ENCODE measurements at places on chromosomes 6 and 20.
A peak's percentile ranks its signal among the peaks of the same experiment; 100 is the strongest.

- DNase-seq: no peak
Measured at GRCh38 chr20:4154958-4155411, 139.6 kb upstream of the RNF24 start.

DNA sequence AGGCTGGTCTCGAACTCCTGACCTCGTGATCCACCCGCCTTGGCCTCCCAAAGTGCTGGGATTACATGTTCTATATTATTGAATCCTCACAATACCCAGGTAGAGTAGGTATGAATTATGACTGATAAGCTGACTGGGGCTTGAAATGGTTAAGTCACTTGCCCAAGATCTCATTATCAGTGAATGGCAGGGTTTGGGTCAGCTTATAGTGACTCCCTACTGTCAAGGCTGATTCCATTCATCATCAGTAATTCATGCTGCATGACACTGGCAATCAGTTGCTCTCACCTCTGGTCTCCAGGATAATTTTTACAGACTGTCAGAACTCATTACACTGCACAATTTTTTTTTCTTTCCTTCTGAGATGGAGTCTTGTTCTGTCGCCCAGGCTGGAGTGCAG lies 127.6 kb downstream of the KIF13A start:
- DNase-seq: no peak

DNA sequence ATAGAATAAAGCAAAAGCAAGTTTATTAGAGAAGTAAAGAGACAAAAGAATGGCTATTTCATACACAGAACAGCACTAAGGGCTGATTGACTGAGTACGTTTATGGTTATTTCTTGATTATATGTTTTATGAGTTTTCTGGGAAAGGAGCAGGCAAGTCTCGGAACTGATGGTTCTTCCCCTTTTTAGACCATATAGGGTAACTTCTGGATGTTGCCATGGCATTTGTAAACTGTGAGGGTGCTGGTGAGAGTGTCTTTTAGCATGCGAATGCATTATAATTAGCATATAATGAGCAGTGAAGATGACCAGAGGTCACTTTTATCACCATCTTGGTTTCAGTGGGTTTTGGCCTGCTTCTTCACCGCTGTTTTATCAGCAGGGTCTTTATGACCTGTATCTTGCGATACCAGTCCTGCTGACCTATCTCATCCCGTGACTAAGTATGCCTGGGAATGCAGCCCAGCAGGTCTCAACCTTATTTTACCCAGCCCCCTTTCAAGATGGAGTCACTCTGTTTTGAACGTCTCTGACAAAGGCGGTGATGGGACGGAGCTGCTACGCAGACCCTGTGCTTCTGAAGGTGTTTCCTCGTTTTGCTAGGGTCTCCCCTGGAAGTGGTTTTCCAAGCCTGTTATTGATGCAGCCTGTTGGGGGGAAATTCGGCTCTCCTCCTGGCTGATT lies 45.4 kb upstream of the BMP6 start:
- no peak for DNase-seq

DNA sequence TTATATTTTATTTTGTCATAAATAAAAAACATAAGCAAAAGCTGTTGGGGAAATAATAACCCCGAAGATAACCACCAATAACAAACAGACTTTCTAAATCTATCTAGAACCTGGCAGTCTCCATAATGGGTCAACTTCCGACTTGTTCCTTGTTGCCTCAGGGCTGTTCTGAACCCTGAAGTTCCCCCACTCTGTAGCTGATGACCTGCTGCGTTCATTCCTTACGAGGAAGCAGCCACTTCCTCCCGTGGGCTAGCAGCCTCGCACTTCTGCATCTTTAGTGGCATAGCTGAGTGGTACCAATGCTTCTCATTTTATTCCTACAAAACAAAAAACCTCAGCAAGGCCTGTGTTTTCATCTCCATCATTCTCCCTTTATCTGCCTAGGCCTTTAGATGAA lies 103.0 kb downstream of the PLEKHG1 start:
- no peak for DNase-seq

DNA sequence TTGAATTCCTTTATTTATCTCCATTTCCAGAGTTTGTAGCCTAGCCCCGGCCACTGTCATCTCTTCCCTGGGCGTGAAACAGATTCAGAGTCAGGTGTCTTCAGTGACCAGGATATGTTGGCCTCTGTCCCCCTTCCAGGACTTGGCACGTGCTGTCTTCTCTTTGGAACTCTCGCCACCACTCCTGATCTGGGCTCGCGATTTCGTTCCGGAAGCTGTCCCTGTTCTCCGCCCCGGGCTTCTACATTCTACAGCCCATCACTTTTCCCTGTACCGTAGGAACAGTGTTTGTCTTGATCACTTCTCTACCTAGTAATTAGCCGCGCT lies 739 bp downstream of the GSS start:
- DNase-seq: peak; percentile 48

- no peak for DNase-seq
Measured at GRCh38 chr6:75143191-75143590, 62.7 kb downstream of the COL12A1 start.

DNA sequence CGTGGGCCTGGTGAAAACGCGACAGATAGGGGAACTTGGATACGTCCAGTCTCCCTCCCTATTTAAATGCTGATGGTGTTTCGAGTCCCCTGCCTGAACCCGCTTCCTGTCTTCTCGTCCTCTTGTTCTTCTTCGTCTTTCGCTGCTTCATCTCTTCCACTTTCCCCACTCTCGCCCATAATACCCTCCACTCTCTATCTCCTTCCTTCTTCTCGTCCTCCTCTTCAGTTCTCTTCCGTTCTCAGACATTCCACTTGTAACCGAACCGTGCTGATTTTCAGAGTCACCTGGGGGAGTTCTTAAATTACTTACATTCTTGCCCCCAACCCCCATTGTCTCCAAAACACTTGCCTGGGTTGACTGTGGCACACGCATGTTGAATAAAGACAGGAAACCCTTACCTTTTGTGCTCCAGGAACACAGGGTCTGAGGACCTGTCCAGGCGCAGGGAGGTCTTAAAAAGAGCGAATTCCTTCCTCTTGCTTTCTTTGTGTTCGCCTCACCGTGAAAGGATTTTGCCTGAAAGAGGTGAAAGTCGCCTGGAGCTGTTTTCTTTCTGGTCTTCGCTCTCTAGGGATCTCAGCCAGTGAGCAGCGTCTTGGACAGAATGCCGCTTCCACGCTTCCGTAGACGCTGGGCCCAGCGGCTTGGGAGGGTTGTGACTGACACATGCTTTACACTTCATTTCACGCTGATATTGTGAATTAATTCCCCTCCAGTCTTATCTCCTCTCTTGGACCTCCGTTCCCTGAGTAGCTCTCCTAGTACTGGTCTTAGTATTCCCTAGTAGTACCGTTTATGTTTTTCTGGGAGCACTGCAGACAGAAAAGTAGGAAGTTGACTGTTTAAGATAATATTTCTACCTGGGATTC lies 184.0 kb downstream of the GPX5 start:
- DNase-seq: no peak

DNA sequence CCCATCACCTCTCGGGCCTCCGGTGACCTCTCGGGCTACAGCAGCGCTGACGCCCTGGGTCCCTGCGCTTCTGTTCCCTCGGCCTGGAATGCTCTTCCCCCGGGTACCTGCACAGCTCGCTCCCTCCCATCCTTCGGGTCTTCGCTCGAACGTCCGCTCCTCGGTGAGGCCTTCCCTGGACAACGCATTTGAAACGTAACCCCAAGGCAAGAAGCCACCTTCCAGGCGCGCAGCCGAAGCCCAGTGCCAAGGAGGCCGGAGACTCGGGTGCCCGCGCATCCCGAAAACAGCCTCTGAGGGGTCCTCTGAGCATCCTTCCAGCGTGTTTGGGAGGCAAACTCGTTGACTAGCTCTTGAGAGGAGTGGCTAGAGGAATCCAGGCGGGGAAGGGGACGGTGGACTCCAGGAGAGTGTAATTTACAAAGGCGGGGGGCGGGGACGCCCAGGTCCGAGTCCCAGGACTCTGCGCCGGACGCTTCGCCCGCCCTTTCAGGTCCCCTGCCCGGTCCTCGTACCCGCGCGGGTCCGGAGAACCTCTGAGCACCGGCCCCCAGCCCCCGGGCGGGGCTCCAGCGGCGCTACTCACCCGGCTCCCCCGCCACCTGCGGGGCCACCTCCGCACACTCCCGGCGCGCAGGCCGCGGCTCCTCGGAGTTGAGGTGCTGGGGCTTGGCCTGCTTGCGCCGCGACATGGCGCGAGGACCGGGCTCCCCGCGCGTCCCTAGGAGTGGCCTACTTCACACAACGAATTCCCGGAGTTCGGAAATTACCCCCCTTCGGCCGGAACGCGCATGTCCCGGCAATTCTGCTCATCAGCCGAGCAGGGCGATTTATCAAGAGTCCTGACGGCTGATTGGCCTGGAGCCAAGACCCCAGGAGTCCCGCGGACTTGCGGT lies 86.8 kb downstream of the ZFP64 start:
- DNase-seq: peak; percentile 25

- DNase-seq: no peak
Measured at GRCh38 chr6:131828951-131829350, 21.1 kb downstream of the ENPP1 start.

GRCh38 chr6:75275067-75275466 lies 9.5 kb downstream of the TMEM30A start:
- DNase-seq: no peak

DNA sequence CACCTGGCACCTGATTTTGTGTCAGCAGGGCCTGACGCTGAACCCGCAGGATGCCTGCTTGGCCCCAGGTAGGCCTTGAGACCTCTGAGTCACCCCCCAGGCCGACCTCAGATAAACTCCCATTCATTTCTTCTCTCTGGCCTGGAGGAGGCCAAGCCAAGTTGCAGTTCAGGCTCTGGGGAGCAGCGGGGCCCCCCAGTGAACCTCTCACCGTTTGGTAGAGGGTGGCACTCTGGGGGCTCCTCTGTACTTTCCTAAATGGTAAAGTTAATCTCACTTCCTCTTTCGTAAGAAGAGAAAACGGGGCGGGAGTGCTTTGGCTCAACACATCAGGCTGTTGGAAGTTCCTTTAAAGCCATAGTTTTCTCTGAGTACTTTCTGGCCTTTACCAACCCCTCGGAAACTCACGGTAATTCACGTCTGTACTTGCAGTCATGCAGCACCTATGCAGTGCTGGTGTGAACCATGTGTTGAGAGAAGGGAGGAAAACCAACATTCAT lies 2.8 kb downstream of the SIRPA start:
- DNase-seq: no peak

DNA sequence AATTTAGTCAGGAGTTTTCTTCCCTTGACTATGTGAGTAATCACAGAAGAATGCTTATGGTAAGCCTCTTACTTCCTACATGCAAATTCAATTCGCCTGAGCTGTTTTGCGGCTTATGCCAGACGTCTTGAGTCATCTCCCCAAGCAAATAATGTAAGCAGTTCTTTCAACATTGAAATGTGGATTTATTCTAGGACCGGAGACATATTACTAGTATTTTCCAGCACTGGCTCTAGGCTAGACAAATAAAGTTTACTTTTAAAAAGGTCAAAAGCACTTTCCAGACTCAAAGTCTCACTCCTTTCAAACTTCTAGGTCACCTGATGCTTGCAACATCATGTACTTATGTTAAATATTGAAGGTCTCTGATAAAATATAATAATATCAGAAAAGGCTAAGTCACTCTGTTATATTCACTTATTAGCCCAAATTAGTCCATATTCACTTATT lies 38.1 kb upstream of the NOX3 start:
- DNase-seq: no peak

DNA sequence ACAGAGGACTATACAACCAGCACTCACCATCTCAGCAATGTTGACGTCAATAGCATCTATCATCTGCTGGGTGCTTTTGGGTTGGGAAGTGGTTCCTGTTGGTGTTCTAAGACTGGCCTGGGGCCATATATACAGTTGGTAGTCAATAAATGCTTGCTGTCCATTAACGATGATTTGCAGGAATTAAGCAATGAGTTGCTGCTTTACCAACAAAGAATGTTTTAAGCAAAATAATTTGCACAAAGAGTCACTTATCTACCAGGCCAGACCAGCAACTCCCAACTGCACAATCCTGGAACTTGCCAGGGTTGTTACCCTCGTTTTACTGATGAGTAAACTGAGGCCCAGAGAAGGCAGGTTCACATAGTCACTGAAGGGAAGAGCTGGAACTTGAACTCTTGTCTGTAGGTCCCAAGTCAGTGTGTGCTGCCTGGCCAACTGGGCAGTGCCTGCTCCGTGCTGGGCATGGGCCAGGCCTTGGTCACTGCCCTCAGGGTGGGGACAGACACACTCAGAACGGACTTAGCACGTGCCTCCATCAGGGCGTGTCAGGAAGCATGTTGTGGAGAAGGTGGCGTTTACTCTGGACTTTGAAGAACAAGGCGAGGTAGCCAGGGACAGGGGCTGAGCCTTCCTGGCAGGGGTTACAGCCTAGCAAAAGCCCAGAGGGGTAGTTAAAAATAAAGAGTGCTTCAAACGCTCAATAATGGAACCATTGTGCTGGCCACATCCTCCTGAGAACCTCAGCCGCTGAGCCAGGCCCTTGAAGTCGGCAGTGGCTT lies 2.5 kb upstream of the SRC start:
- DNase-seq: peak; percentile 75

DNA sequence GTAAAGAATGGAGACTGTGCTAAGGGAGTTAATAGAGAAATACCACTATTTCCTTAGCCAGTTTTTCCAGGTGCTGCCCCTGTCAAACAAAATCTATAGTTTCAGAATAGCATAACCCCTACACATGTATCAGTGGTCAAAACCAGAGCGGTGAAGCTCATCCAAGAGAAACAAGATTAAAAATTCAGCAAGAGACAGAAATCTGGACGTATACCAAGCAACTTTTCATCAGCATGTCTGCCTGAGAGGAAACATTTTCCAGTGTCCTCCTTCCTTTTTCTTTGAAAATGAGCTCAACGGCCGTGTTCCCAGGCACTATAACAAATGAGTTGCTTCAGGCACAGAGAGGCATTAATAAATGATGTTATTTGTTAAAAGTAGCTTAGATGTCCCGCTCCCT lies 416.5 kb downstream of the BCKDHB start:
- no peak for DNase-seq

GRCh38 chr6:75135450-75135849 lies 70.4 kb downstream of the COL12A1 start:
- no peak for DNase-seq

- no peak for DNase-seq
Measured at GRCh38 chr6:129946439-129947140, 71.8 kb upstream of the L3MBTL3 start.

All from testis (tissue), 5 donors.